Stimulated activated CD4-positive, alpha-beta T cell treated with anti-CD3 and anti-CD28 coated beads, Interleukin-1b, Interleukin-23, amount 100 ng/mL, for 1 hour (primary cell): ENCODE measurements at places on chromosomes 5 and 9.

GRCh38 chr9:113803811-113804589 is 72.1 kb upstream of the ZNF618 start:
- no peak for DNase-seq

GRCh38 chr9:94937214-94937903 is 210.9 kb downstream of the AOPEP start:
- no peak for DNase-seq

DNA sequence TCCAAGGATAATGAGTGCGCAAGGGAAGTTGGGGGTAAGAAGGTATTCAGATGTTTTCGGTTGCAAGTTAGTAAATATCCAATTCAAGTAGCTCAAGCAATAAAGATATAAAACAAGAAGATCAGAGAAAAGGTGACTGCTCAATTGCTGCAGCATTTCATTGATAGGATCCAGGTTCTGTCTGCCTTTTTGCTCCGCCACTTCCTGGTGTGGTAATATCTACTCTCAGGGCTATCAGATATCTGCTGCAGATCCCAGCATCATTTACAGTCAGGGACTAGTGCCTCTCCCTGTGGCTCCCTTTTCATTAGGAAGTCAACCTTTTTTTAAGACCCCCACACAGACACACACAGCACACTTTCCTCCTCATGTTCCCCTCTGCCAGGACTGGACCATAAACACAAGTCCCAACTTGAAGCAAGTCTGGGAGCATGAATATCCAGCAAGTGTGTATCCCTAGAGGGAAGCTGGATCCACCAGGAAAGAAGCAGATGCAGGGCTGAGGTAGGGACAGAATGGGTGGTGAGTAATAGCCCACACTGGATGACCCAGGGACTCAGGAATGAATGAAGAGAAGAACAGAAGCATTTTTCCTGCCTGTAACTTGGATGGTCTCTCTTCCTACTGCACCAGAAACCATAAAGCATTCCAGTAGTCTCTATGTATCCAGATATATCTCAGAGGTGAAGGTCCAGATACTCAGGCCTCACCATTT is 53.7 kb downstream of the ZNF622 start:
- no peak for DNase-seq

- no peak for DNase-seq
Measured at GRCh38 chr5:137022043-137022442, 477.1 kb downstream of the SPOCK1 start.

- DNase-seq, result no peak
Measured at GRCh38 chr9:133814586-133815208, 76.5 kb upstream of the SARDH start.

- DNase-seq, result no peak
Measured at GRCh38 chr5:140328036-140328764, 18.2 kb downstream of the HBEGF start.

DNA sequence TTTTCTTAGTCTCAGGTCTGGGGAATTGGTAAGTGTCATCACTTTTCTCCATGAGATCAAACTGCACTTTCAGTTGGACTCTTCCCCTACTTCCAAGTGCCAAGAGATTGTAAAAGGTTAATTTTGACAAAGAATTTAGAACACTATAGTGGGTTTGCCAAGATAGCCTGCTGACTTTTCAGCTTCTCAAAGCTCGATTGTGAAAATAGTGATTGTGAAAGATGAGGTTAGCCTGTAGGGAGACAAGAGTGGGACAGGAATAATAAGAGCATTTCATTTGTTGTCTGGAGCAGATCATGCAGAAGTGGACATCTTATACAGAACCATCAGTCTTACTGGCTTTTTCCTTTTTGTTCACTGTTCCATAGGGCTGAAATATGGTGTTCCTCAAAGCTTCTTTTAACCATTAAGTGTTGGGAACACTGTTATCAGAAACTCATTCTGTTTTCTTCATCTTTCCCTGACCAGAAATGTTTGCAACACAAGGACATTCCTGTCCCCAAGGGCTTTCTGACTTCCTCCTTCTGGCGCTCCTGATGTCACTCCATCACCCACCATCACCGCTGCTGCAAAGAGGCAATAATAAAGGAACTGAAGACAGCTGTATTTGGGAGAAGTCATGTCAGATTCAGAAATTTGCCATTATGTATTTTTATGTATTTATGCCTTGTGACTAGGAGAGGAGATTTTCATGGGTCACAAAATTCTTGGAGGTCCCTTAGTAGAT is 11.6 kb upstream of the SPTAN1 start:
- DNase-seq, result no peak

- DNase-seq, result no peak
Measured at GRCh38 chr5:150746-151145, 40.5 kb upstream of the LRRC14B start.

DNA sequence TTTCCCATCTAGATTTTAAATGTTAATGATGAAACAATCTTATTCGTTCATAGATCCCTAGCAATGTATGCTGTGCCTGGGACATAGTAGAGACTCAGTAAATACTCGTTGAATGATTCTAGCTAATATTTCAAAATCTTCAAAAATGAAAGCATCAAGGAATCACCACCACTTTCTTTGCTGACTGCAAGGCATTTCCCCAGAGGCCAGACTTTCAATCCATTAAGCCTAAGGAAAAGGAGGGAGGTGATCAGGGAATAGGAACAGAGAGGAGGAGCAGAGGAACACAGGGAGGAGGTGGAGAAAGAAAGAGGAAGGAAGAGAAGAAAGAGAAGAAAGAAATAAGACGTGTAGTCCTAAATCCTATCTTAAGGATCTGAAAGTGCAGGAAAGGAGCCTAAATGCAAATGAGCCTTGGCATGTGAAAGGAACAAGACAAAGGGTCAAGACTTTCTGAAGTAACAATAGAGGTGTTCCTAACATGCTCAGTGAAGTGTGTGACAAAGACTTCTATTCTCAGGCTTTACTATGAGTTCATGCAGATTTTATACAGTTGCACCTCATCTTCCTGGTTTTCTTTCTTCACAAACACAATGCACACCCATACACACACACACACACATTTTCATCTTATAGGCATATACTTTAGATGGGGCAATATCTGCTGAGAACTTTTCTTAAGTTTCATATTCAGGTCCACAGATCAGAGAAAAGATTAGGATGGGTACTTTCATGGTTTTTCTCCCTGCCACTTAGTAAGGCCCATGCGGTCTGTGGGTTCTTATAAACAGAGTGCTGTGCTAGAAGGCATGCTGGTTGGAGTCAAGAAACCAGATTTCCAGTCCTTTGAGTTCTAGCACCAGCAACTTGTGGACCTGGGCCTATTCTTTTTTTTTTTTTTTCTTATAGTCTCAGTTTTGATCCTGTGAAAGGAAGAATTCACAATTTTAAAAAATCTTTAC is 512.2 kb upstream of the TNC start:
- no peak for DNase-seq

- DNase-seq, result no peak
Measured at GRCh38 chr5:163496286-163496685, 9.1 kb upstream of the MAT2B start.
